ENCODE measurements at places on chromosomes 5 and 9.

GRCh38 chr9:37200433-37201005 is 80.1 kb downstream of the ZCCHC7 start:
- DNase-seq: no peak

DNA sequence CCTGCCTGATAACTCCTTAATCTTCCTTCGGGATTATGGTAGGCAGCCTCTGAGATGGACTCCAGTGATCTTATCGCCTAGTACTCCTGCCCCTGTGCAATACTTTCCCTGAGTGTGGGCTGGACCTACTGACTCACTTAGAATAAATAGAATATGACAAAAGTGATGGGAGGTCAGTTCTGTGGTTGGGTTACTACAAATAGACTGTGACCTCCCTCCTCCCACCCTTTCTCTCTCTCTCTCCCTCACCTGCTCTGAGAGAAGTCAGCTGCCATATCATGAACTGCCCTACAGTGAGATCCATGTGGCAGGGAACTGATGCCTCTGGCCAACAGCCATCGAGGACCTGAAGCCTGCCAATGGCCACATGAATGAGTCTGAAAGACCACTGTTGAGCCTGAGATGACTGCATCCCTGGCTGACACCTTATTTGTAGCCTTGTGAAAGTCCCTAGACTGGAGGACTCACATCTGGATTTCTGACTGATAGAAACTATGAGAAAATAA is 31.7 kb downstream of the NRG2 start:
- DNase-seq: no peak

GRCh38 chr5:118921866-118922265 is 66.5 kb downstream of the DTWD2 start:
- DNase-seq: no peak

GRCh38 chr5:8317335-8317734 is 448.4 kb downstream of the MTRR start:
- no peak for DNase-seq

- DNase-seq: no peak
Observed at GRCh38 chr5:162068412-162068811, 839 bp downstream of the GABRG2 start.

GRCh38 chr9:22425551-22425950 is 21.1 kb upstream of the DMRTA1 start:
- DNase-seq: no peak

GRCh38 chr5:133847301-133847700 is 121.1 kb downstream of the C5orf15 start:
- no peak for DNase-seq

GRCh38 chr5:166074582-166075481 is 2216.6 kb upstream of the WWC1 start:
- no peak for DNase-seq

DNA sequence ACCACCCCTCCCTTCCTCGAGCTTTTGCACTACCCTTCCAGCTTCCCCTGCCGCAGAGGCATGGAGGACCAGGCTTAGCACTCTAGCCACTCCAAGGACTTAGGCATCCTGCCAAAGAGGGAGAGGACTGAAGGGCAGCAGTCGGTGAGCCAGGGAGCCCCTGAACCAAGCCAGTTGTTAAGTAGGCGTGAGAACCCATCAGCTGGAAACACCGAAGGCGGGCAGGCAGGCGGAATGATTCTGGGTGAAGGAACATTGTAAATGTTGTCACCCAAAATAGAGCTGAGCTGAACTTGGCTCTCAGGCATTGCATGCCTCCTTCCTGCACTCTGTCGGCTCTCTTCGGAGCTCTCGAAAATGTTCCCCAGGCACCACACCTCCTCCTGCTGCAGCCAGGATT is 42.8 kb downstream of the NRG2 start:
- DNase-seq: no peak

- peak; percentile 49 for DNase-seq
Observed at GRCh38 chr9:131275332-131276093, 797 bp downstream of the FAM78A start.

DNA sequence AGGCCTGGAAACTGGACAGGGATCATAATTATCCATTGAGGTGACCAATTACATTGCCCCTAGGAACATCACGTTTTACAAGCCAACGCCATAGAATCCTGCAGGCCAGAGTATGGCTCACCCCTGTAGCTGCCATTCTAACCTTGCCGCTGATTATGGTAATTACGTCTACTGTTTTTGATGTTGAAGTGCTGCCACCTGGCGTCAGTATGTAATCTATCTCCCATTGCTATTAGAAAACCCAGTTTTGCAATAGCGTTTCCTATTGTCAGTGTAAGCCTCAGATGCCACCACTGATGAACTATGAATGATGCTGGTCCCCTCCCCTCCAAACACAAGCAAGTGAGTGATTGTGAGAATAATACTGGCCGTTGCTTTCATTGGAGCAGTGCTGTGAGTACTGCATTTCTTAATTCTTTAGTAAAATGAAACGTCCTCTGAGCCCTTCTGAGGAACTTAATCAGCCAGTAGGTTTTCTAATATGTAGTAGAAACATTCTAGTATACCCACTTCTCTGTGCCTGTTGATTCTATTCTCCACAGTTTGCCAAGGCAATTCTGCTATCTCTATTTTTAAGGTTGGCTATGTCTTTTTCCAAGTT is 100.5 kb upstream of the NMUR2 start:
- peak; percentile 57 for DNase-seq

DNA sequence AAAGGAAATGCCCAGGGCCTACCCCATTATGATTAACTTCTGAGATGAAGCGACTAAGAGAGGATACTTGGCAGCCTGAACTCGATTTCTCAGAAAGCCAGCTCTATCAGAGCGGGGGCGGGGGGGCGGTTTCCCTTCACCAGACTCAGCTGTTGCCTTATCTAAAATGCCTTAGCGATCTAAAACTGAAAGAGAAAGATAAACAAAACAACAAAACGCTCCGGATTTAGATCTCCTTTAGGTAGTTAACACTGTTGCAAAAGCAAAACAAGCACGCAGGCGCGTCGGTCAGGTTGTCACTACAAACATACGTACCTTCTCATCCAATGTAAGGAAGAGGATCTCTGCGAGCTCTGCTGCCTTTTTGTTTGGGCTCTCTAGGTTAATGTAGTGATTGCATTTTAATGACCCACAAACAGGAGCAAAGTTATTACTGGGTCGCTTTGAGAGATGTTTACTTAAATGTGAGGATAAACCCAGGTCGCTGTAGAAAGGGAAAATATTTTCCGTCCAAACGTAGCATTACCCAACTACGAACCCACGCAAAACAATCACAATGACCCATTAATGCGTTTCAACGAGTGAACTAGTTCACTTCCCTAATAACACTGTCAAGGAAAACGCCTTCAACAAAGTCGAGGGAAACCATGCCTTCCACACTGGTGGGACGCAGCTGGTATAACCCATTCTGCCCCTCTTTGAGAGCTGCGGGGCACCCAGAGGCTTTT is 982 bp downstream of the EPB41L4A start:
- peak; percentile 50 for DNase-seq

GRCh38 chr9:130128251-130128650 is 44.0 kb upstream of the NCS1 start:
- peak; percentile 43 for DNase-seq

- DNase-seq: no peak
Observed at GRCh38 chr5:136014049-136015002, 14.5 kb upstream of the TGFBI start.

- DNase-seq: peak; percentile 61
Observed at GRCh38 chr5:98768160-98768959, 5.1 kb upstream of the RGMB start.

DNA sequence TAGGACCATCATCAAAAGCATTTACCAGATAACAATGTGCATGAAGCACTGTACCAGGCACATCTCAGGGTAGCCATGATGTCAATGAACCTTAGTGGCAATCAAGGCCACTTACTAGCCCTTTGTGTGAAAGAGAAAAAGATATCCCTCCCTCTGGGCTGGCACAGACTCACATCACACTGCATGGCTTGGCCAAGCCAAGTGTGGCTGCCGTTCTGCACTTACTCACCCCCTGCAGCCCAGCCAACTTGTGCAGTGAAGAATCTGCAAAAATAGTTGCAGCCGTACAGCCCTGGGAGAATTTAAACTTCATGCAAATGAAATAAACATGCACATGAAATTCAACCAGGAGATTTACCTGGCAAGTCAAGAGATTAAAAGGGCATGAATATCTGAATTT is 333.5 kb downstream of the DEPDC1B start:
- DNase-seq: no peak

GRCh38 chr5:51377151-51378060 is 5.8 kb upstream of the ISL1 start:
- no peak for DNase-seq

DNA sequence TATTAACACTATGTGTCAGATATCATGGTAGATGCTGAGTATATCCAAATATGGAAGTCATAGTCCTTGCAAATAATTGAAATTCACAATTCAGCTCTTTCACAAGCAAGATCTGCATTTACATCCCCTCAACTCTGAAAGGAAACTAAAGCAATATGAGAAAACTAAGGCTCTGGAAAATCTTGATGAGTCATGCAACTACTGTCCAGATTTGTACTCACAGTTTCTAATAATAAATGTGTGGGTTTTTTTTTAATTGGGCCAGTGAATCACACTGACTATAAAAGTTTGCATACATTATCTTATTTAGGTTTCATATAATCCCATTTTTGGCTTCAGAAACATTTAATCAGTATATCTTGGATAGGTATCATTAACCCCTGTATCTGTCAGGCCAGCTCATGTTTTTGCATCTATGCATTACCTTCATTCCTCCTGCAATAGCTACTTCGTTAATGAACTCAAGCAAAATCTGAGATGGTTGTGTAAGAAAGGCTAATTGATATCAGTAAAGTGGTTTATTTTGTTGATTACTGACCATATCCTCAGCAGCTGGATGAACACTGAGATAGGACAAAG is 58.7 kb upstream of the PRR16 start:
- no peak for DNase-seq

- no peak for DNase-seq
Observed at GRCh38 chr5:9726931-9727330, 96.8 kb upstream of the TAS2R1 start.

DNA sequence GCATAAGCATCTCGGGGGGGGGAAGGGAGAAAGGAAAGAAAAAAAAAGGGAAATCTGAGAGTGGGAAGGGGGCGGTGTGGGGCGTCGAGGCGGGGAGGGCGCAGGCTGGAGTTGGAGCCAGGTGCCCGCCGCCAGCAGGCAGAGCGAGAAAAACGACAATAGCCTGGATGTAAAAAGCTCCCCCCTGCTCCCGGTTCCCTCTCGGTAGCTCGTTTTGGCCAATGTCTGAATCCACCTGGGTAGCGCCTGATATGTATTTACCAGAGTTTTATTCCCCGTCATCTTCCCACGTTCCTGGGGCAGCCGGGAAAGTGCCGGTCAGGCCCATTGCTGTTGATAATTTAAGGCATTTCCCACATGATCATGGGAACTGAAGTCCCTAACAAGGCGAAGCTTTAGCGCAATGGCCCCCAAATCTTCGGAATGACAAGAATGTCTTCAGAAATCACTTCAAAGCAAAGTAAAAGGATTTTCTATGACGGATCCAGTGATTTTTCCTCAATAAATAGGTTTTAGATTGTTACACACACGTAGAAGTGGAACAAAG is 3.0 kb upstream of the OTP start:
- DNase-seq: no peak

DNA sequence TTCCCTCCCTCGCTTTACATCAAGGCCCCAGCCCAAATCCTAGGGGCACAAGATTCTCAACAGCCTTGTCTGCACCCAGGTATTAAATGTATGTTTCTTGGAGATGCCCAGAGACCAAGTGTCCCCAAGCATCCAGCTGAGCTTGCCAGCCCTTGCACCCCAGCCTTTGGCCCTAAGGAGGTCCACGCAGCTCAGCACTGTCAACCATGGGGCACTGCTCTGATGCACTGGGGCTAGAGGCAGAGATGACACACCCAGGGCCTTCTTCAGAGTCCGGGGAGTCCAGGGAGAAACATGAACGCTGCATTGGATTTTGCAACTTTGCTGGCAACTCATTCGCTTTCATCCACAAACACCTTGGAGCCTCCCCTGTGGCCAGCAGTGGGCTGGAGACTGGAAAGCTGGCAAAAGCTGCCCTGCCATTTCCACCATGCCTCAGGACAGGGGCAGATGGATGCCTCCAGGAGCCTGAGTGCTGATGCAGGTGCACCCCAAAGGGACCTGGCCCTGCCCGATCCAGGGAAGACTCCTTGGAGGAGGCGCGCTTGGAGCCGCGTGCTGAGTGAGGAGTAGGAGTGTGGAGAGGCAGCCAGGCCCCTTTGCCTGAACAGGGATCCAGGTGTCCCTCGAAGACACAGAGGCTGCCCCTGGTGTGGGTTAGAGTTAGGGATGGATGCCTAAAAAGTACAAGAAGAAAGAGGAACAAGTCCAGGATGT is 19.3 kb downstream of the PAEP start:
- DNase-seq: no peak

DNA sequence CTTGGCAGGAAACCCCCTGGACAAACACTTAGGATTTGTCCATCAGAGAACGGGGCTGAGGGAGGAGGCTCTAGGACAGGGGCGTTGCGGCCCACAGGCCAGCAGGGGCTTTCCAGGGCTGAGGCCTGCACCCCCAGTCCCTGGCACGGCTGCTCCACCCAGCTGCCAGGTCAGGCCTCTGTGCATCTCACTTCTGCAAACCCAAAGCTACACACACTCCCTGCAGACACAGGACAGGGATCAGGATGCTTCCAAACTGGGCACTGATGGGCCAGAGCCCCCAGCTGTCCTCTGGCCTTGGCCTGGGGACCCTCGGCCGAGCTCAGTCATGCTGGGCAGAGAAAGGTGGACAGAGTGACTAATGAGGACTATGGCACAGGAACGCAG is 106.2 kb upstream of the SARDH start:
- no peak for DNase-seq

- no peak for DNase-seq
Observed at GRCh38 chr9:135326141-135326540, 153.4 kb upstream of the PPP1R26 start.

- no peak for DNase-seq
Observed at GRCh38 chr5:148632255-148633066, 21.9 kb downstream of the HTR4 start.

- peak; percentile 30 for DNase-seq
Observed at GRCh38 chr5:91028499-91028956, 354.6 kb downstream of the ARRDC3 start.

DNA sequence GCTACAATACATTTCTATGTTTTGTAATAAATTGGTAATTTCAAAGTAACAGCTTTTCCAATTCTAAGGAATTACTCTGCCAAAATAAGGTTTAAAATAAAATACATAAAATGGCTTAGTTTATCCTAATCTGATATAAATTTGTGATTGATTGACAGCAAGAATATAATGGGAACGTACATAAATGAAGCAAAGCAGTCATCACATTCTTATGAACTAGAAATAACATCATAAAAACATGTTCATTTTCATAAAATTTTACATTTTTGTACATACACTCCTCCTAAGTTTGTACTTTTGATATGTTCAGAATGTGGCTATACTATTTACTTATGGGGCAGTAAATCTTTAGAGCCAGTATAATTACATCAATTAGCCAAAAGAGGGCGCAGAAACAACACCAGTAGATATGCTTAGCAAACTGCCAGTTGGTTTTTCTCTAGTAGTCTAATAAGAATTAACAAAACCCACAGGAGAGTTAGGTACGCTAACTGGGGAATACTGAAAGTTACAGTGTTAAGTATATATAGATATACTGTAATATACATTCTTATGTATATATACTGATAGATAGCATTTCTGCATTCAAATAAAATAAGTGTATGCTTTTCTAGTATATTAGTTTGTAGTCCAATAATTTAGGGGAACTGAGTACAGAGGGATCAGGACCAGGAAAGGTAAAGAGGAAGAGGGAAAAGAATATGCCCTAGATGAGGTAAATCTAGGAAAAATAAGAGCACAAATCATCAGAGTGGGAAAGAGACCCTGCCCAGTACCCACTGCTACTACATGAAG is 76.8 kb downstream of the ZDHHC21 start:
- DNase-seq: no peak
